Activated T-cell treated with anti-CD3 and anti-CD28 coated beads for 24 hours (primary cell): ENCODE measurements at places on chromosomes 1 and 21.

- DNase-seq = no peak
Measured at GRCh38 chr21:41432562-41433460, 6.8 kb downstream of the MX1 start.

DNA sequence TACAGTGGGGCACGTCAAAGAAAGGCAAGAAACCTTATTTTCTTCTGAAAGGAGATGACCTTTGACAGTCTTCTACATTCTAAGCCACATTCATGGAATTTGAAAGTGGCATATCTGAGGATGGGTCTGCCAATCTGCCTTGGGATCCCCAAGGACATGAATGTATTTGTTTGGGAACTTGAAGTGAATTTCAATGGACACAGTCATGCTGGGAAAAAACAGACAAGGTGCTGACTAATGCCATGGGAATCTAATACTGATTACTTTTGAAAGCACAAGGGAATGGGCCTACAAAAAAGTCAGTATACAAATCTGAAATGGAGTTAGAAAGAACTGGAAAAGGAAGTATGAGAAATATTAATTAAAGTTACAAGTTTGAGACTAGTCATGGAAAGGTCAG lies 128.8 kb downstream of the KCNJ6 start:
- no peak for DNase-seq

GRCh38 chr1:235552146-235552716 lies 48.0 kb upstream of the B3GALNT2 start:
- DNase-seq = no peak

- no peak for DNase-seq
Measured at GRCh38 chr1:81578867-81579266, 221.9 kb upstream of the ADGRL2 start.

GRCh38 chr1:201468501-201468843 lies 516 bp downstream of the PHLDA3 start:
- DNase-seq = no peak

- DNase-seq = no peak
Measured at GRCh38 chr1:924656-925560, 1.2 kb downstream of the SAMD11 start.

GRCh38 chr1:113881661-113882060 lies 5.7 kb downstream of the BCL2L15 start:
- no peak for DNase-seq
